Suppressor macrophage treated with lipopolysaccharide for 4 hours (primary cell): ENCODE measurements at places on chromosomes 5 and 9.

- no peak for DNase-seq
Observed at GRCh38 chr5:168046163-168046562, 245.3 kb upstream of the WWC1 start.

GRCh38 chr5:174413567-174414314, 310.6 kb upstream of the MSX2 start:
- DNase-seq: no peak

GRCh38 chr5:99272576-99272975, 343.8 kb upstream of the CHD1 start:
- no peak for DNase-seq

DNA sequence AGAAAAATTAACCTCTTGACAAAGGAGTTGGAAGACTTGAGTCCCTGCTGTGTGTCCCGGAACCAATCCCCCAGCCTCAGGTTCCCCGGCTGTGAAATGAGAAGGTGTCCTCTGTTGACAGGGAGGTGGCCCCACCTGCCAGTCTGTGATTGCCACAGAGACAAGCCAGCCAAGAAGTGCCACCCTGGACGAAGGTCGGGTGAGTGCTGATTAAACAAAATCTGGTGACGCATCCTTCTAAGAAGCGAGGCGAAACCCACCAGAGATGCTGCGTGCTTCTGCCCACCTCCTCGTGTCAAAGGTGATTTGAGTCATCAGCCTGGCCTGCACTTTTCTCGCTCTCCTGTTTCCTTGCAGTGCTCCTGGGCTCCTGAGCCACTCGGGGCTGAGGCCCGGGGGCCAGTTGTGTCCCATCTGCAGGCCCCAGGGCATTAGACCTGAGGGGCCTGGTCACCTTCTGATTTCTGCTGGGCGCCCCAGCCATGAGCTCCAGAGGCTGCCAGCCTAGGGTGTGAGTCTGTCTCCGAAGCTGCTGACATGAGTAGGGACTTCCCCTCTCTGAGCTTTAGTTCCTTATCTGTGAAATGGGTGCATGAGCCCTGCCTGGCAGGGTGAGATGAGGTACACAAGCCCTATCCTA, 28.7 kb downstream of the NEK6 start:
- DNase-seq: peak; percentile 55

GRCh38 chr5:88355490-88356050, 86.9 kb upstream of the TMEM161B start:
- no peak for DNase-seq

DNA sequence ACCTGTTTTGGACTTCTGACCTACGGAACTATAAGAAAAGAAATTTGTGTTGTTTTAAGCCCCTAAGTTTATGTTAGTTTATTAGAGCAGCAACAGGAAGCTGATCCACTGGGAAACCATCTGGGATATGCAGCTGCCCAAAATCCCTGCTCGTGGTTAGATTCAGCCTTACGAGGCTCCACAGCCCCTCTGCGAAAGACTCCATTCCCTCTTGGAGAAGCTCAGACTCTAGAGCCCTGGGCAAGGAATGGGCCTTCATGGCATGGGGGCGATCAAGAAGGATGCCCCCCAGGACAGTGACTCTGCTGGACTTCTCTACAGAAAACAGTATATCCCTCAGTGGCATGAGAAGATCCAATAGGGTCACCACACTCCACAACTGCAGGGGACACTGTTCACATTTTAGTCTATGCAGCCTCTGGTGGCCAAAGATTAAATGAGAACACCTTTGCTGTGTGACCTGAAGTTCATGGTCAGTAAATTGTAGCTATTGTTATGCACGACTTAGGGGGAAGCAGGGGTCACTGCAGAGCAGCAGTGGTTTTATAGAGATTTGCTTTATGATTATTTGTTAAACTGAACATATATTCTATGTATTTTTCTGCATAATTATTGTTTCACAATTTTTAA, 21.1 kb downstream of the IRF1 start:
- DNase-seq: no peak

DNA sequence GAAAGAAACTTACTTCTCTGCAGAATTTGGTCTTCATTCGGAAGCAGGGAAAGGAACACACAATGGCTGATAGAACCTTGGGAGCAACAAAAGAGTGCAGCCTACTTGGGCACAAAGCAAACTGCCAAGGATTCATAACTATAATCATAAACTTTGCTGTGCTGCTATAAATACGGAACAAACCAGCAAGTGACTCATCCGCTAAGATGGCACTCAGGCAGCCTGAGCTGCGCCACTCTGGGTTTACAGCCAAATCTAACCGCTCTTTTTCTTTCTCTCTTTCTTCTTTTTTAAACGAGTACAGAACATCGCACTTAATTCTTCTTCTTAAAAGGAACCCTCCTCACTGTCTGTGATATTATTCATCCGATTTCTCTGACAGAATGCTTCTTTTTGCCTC, 81.1 kb downstream of the PTPN3 start:
- DNase-seq: no peak

- peak; percentile 87 for DNase-seq
Observed at GRCh38 chr9:122389799-122390481, 19.1 kb downstream of the PTGS1 start.

GRCh38 chr9:69456201-69456600, 131.2 kb downstream of the ENTREP1 start:
- no peak for DNase-seq

- no peak for DNase-seq
Observed at GRCh38 chr5:31113101-31113500, 80.4 kb upstream of the CDH6 start.

GRCh38 chr9:16532681-16533450, 337.6 kb downstream of the BNC2 start:
- peak; percentile 15 for DNase-seq
